Left renal cortex interstitium (tissue), 4 donors: ENCODE measurements at places on chromosomes 13 and 19.

DNA sequence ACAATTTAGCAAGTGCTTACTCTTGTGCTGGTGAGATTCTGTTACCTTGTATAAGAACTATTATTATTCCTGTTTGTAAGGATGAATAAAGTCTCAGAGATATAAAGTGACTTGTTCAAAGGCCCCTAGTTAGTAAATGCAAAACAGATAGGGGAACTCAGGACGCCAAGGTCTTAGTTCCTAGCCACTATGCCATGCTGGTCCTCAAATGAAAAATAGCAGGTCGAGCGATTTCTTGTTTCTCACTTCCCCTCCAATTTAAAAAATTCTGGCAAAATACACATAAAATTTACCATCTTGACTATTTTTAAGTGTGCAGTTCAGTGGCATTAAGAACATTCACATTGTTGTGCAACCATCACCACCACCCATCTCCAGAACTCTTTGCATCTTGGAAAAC is 1.1 kb downstream of the TECR start:
- DNase-seq: no peak

- DNase-seq: no peak
These were observed 49.2 kb downstream of the KLF5 start for GRCh38 chr13:73107970-73108369.

DNA sequence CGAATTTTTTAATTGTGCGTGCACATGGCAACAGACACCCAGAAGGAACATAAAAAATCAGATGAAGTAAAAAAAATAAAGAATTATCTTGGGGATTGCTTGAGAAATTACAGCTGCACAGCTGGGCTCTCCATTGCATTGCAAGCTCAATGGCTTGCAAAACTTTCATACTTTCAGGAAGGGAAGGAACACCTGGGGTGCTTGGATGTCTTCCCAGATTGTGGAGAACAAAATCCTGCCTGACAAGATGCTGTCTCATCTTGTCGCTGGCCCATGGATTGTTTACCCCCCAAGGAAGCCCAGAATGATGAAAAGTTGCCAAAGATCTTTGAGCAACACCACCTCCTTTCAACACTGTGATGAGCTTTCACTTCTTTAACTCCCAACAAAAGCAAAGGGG is 11.0 kb upstream of the CASP14 start:
- no peak for DNase-seq

DNA sequence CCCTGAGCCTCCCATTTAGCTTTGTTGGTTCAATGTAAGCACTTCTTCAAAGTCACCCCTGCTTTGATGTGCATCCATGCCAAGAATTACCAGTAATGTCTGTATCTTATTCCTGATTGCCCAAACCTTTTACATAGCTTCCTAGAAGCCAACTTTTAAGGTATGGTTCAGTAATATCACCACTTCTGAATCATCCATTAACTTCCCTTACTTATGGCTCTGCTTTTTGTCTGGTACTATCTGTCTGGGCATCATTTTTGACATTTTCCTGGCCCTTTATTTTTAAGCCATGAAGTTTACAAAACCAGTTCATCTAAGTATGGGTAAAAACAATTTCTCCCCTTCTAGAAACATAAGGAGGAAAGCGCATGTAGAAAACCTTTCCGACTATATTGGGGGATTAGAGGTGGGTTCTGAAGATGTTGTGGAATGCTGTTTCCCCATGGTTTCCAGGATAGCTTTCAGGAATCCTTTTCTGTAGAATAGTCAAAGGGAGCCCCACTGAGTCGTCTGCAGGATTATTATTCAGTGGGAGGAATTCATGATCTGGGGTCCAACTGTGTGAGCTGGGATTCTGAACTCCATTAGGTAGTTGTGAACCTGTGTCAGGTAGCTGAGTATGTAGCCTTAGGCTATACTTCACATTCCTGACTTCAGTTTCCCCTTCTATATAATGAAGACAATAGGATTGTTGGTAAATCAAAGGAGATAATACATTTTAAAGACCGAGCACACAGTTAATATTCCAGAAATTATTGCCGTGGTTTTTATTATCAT is 163.8 kb downstream of the SUCLA2 start:
- no peak for DNase-seq

DNA sequence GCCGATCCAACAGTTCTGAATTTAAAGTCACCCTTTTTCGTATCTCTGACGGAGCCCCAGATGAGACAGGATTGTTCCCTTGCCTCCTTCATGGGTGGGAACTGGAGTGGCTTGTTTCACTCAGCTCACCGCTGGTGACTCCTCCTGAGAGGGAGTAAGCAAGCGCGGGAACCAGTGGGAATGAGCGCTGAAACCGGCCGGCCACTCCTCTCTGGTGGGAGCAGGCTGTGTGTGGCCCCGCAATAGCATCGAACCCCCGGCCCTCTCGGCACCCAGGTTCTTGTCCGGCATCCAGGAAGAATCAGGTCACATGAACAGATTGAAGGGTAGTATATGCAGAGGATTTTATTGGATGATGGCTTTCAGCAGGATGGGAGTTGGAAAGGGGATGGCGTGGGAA is 1211.6 kb upstream of the PCDH20 start:
- no peak for DNase-seq

DNA sequence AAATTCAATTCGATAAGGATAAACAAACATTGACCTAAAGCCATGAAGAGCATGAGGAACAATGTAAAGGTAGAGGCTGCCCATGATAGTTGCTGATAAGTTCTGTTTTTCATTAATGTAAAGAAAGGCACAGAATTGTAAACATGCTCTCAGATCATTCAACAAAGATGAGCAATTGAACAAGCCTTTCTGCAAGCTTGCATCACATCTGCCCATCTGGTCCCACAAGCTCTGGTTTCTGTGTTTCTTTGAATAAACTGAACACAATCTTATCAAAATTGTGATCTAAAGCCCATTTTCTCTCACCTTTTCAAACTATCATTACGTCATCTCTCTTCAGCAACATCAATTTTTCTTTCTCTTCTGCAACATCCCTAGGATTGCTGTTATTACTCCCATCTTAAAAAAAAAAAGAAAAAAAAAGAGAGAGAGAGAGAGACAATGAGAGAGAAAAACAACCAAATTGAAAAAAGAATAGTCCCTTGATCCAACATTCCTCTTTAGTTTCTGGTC is 487.2 kb upstream of the GPC6 start:
- no peak for DNase-seq

- DNase-seq: no peak
These were observed 72.7 kb downstream of the KATNAL1 start for GRCh38 chr13:30234619-30235162.

- no peak for DNase-seq
These were observed 19.9 kb upstream of the GDF15 start for GRCh38 chr19:18366021-18366435.

GRCh38 chr19:55402509-55402908 is 5.1 kb downstream of the UBE2S start:
- DNase-seq: no peak

DNA sequence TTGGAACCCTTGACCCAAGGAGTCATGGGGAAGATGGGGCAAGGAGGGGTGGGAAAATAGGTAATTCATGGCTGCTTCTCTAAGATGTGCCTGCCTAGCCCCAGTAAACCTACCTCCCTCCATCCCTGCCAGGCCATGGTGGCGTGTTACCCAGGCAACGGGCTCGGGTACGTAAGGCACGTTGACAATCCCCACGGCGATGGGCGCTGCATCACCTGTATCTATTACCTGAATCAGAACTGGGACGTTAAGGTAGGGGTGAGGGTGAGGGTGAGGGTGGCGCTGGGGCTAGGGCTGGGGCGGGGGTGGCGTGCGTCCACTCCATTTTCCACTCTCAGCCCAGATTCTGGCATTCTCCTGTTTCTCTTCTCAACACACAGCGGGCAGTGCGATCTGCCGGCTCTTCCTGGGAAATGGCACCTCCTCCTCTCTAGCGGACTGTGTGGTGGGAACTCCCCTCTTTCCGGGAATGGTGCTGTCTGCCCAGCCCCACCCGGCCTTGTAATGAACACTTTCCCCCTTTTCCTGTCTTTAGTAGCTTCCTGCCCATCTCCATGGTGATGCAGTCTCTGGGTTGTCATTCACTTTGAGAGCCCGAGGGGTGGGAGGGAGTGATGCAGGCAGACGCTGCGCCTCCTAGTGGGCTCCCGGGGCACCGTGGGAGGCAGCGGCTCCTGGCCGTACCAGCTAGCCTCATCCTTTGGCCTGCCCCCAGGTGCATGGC is 7.6 kb downstream of the EGLN2 start:
- DNase-seq: peak; percentile 75
